Neuronal stem cell (in vitro differentiated cells): ENCODE measurements at places on chromosomes 2 and 18.

DNA sequence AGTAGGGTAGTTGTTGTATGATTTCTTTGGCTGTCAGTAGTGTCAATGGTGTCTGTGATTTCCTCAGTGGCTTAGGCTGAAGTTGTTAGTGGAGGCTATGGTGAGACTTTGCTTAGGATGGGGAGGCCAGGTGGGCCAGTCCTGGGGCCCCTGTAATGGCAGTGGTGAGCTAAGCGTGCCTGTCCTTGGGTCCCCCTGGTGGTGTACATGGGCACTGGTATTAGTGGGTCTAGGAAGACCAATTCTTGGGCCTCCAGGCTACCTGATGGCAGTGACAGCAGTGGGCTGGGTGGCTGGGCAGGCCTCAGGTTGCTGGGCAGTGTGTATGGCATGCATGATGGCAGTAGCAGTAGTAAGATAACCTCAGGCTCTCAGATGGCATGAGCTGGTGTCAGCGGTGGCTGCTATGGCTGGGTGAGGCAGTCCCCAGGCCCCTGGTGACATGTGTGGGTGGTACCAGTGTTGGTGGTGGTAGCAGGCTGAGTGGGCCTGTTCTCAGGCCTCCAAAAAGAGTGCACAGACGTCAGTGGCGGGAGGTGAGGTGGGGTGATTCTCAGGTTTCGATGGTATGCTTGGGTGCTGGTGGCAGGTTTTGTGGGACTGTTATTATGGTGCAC is 103.2 kb downstream of the KLHL14 start:
- no peak for DNase-seq

DNA sequence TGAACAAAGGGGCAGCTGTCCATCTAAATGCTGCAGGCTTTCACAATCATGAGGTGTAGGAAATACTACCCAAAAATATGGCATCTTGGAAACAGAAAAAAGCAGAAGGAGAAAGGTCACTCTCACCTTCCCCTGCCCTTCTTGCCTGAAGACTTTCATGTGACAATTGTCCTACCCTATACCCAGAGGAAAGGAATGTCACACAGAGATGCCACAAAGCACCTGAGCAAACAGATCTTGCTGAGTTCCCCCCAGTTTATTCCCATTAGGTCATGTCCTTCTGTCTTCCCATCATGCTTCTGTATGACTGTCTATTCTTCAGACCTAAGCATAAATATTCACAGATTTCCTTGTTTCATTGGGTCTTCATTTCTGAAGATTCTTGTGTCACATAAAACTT is 116.6 kb upstream of the MSH6 start:
- no peak for DNase-seq

- no peak for DNase-seq
Observed at GRCh38 chr18:11886577-11887110, 21.5 kb downstream of the MPPE1 start.

DNA sequence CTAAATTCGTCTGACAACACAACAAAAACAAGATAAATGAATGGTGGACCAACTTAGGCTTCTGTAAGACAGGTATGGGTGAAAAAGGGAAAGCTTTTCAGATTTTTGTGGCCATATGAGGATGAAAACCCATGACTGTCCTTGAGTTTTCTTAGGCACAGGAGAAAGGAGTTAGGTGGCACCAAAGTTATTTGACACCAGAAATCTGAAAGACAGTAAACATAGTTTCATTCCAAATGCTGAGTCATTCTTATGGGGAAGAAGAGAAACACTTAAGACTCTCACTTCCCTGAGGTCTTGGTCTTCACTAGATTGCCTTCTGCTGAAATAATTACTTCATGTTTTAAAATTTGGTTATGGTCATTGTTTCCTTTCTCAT is 5.2 kb upstream of the GPD2 start:
- DNase-seq = no peak

- peak; percentile 91 for DNase-seq
Observed at GRCh38 chr2:18777250-18777812, 188.0 kb upstream of the NT5C1B start.

GRCh38 chr2:168910330-168910729 is 9.2 kb downstream of the G6PC2 start:
- DNase-seq = no peak

- no peak for DNase-seq
Observed at GRCh38 chr2:127176371-127177311, 43.5 kb downstream of the CYP27C1 start.

DNA sequence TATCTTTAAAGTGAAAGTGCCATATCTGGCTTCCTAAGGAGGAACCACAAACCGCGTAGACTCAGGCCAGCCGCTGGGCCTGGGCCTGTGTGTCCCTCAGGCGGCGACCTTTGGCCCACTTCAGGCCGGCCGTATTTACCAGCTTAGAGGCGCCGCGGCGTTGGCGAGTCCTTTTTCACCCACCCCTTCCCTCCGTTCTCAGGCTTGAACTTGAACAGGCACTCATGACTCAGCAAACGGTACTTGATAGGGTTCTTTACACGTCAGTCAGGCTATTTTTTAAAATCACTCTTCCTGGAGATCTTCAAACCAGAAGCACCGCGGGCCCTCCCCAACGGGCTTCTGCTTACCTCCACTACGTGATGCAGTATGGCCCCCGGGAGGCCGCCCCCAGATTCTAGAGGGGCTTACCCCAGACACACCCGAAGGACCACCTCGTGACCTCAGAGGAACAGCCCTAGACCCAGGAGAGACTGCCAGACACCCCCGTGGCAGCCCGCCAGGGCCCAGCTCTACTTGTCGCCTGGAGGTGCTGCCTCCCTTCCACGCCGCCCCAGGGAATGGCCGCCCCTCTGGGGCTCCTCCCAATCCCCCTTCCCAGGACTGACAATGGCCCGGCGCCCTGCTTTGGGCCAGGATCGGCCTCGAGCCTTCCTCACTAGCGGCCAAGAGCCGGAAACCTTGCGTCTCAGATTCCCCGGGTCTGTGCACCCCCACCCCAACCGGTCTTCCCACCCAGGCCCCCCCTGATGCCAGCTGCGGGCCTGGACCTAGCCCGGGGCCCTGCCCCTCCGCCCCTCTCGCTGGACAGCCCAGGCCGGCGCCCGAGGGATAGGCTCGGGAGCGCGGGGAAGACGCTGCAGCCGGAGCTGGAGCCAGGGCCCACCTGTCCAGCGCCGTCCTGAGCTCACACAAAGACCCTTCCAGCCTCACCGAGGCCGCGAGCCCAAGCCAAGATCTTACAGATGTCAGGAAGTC is 33.8 kb upstream of the IMPA2 start:
- peak; percentile 54 for DNase-seq

DNA sequence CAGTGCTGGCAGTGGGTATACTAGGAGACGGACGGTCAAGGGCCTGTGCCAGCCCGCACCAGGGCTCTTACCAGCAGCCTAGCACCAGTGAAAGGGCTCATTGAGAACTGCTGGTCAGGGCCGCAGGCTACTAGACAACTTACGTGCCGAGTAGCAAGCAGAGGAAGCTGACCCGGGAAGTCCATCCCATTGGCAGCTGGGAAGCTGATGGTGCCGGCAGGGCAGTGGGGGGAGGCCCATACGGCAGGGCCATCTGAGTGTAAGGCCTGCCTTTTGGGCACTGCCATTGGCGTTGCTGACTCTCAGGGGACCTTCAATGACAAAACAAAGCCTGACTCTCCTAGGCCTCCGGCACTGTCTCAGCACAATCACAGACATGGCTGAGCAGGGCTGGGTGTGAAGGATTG is 20.6 kb downstream of the EFR3B start:
- no peak for DNase-seq

- DNase-seq = no peak
Observed at GRCh38 chr2:97714950-97715652, 1.7 kb downstream of the ZAP70 start.

GRCh38 chr2:36541891-36542595 is 55.9 kb downstream of the FEZ2 start:
- DNase-seq = no peak

DNA sequence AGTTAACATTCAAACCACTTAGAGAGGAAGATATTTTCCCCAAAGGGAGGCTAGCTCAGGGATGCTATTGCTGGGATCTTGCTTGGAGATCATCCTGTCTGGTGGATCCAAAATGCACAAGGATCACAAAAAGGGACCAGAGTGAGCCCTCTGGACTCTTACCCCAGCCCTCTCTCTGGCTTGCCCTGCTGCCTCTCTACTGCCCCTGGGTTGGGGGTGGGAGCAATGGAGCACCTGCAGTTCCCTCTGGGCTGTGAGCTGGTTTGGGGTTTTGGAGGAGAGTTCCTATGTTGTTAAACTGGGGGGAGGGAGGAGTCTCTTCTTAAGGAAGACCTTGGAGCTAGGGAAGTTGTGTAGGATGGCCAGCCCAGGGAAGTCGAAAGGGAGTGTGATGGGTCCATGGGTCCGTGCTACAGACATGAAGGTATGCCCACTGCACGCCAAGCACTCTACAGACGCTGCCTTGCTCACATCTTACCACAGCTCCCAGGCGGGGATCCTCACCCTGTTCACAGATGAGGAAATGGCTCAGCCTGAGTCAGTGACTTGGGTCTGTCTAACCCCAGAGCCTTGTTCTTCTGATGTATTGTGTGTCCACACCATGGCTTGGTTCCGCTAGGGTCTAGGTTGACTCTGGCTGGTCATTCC is 3.8 kb downstream of the LBH start:
- DNase-seq = no peak

- no peak for DNase-seq
Observed at GRCh38 chr2:6053743-6054142, 361.6 kb downstream of the SOX11 start.

DNA sequence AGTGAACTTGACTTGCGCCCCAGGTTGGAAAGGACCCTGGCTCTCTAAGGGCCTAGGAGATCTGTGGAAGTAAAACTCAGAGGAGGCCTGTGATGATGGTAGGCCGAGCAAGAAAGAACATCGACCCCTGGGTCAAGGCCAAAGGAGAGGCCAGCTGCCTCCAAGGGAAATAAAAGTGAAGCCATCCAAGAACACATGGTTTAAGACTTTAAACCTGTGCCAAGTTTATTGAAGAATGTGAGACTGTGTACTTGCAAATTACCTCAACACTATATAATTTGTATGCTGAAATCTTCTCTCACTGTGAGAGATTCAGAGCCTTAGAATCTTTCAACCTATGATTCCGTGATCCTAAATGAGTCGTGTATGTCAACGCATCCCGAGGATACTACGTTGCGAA is 40.7 kb upstream of the COBLL1 start:
- no peak for DNase-seq

GRCh38 chr2:112065966-112066365 is 10.9 kb downstream of the TMEM87B start:
- no peak for DNase-seq

- no peak for DNase-seq
Observed at GRCh38 chr2:65802298-65802942, 370.0 kb upstream of the SPRED2 start.

- DNase-seq = no peak
Observed at GRCh38 chr18:61198486-61198885, 134.7 kb upstream of the CDH20 start.

DNA sequence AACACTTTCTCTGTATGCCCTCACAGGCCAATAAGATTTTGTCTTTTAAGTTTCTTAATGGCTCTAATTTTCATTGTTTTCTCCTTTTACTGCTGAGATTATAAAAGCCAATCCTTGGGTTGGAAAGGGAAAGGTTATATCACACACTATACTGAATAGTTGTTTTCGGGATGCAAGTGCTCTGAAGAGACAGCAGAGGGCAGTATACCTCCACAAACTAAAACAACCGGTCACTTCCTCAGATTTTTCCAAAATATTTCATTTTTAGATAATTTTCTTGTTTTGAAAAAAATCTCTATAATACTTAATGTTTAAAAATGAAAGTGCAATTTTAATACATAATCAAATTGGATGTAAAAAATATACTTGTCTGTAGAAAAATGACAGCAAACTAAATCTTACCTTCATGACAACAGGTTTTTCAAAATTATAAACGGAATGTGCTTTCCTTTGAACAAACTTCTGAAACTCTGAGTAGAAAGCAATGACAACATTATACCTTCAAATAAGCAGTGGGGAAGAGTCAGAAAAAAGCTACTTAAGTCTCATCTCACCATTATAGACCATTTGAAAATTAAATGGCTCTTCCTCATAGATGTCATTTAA is 82.7 kb downstream of the ORC4 start:
- DNase-seq = peak; percentile 18

DNA sequence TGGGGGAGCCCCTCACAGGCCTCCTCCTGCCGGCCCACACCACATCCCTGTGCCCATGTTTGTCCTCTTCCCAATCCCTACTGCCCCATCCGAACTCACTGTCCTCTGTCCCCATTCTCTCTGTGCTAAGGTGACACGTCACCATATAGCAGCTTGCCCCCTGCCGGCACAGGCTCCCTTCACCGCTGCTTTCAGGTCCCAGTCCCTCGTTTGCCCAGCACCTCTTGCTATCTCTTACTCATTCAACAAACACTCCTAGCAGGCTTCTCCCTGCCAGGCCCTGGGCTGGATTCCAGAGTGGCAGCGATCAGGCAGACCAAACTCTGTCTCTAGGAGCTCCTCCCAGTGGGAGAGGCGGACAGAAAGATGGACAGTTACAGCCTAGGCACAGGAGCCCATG is 74.3 kb downstream of the TFCP2L1 start:
- DNase-seq = no peak

DNA sequence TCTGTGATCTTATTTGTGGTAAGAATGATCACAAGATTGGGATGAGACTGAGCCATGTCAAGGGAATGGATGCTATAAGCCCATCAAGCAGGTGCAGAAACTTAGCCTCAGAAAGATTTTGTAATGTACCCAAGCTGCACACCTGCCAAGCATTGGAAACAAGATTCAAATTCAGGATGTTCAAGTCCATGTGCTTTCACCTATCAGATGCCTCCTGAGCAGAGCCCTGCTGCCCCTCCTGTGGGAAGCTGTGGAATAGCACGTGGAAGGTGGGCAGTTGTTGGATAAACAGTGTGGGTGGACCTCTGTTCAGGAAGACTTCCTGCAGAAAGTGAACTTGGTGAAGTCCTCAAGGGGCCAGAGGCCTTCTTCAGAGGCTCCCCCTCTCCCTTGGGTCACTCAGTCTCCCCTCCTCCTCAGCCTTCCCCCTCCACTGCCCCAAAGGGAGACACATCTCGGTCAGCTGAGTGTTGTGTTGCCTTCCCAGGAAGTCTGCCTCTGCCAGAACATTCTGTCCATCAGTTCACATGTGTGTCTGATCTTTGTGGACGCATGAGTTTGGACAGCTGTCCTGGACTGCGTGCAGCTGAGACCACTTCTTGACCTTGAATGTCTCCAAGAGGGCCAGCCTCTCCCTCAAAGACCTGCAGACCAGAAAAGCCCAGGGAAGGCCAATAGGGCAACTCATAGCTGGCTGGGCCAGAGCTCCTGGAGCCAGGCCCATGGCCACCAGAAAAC is 186.1 kb downstream of the INHBB start:
- DNase-seq = no peak

DNA sequence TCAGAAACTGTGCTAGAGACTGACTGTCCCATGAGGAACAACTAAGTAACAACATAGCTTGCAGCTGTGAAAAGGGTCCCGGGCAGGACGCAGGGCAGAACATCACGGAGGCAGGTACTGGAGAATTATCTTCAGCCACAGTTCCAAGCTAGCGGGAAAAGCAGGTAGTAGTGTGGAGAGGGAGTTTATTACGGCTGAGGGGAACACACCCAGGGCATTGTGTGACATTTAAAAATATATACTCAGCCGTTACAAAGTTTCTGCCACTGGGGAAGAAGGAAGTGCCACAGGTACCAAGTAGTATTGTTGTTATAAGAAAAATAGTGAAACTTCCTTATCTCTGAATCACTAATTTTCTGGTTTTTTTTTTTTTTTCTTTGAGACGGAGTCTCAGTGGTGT is 179.6 kb downstream of the LAMA1 start:
- no peak for DNase-seq
